ENCODE measurements at places on chromosomes 6 and 20. TPM values are rescaled to one million over a fixed set of nuclear protein-coding genes. Genes with fewer than 3 reads are reported as not detected.

DNA sequence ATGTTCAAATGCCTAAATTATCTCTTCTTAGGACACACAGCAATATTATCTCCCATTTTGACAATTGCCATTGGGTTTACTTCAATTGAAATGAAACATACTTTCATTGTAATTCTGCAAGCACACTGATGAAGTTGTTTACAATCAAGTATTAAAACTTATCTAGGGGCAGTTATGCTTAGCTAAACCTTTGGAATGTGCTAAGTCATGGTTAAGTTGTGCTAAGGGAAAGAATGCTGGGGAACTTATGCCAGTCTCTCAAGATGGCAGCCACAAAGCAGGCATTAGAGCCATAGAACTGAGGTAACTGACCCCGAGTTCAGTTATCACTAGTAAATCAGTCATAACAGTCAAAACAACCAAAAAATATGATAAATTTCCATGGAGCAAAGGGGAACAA lies 59.1 kb upstream of the NT5E start:
- no peak for DNase-seq

Gene PGC
- total RNA-seq: not detected

DNA sequence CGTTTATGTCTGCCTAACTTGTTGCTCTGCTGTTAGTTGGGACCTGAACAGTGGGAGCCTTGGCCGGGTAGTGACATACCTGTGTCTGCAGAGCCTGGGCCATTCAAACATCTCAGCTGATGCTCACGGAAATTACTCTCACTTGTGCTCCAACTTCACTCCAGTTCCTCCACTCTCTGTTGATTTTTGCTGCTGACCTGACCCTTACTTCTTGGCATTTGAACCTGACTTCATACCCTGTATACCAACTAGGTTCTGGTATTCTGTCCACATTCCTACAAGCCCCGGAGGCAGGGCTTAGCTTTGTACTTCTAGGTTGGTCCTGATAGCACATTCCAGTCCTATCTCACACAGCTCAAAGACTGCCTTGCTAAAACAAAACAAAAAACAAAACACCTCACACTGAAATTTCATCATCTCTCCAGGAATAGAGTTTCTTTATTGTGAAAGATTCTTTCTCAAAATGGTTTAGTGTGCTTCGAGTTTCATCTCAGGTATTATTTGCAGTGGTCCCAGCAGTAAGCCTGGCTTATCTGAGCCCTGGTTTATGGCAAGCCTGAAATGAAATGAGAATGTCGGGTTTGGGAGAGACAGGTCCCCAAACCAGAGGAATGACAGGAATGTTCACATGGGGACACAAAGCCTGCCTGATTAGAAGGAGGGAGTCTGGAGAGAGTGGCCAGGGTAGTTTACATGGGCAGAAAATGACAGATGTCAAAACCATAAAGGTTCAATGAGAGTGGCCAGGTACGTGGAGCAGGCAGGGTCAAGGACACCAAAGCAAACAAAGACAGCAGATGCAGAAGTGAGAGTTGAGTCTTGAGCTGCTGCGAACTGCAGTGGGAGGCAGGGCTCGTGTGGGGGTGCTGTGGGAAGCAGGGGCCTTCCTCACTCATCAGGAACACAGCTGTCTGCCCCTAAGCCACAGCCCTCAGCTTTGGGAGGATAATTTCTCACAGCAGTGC lies 174.2 kb upstream of the HDAC2 start:
- DNase-seq: no peak

DNA sequence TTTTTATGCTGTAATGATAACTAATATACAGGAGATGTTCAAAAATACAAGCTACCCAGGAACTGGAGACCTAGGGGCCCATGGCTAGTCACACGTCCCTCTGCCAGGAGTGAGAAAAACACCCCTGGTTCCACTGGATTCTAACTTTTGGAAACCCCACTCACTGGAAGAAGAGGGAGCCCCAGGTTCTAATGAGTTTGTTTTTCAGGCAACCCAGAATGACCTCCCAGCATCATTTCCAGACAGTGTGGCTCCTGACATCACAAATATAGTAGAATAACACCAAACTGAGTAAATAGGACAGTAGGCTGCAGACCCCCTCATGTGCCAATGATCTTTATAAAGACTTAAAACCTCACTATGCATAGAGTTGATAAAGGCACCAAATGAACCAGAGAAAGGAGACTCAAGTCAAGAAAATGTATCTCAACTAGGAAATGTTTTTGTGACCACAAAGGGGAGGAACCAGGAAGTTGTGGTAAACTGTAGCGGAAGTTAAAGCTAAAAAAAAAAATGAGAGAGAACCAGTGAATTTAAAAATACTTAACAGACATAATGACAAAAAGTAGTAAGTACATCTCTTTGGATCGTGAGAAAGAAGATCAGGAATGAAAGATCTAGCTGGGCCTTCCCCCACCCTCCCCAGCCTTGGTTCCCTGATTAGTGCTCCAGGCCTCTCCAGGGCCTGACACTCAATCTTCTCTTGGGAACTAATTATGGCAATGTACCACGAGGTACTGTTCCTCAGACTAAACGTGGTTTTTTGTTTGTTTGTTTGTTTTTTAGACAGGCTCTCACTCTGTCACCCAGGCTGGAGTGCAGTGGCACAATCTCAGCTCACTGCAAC lies 19.8 kb downstream of the HLA-E start:
- no peak for DNase-seq

All from glomerular endothelial cell (primary cell).